ENCODE measurements at places on chromosomes 1 and 21.

- DNase-seq = no peak
Observed at GRCh38 chr1:243713470-243714186, 136.4 kb downstream of the AKT3 start.

- DNase-seq = no peak
Observed at GRCh38 chr1:54519709-54520108, 28.3 kb upstream of the ACOT11 start.

- DNase-seq = no peak
Observed at GRCh38 chr1:153612111-153612754, 704 bp downstream of the S100A16 start.

GRCh38 chr1:117814856-117815797 is 114.3 kb downstream of the GDAP2 start:
- DNase-seq = no peak

GRCh38 chr1:114043054-114043453 is 63.8 kb downstream of the OLFML3 start:
- DNase-seq = no peak

GRCh38 chr21:45827881-45828579 is 153.5 kb upstream of the COL6A1 start:
- DNase-seq = no peak

DNA sequence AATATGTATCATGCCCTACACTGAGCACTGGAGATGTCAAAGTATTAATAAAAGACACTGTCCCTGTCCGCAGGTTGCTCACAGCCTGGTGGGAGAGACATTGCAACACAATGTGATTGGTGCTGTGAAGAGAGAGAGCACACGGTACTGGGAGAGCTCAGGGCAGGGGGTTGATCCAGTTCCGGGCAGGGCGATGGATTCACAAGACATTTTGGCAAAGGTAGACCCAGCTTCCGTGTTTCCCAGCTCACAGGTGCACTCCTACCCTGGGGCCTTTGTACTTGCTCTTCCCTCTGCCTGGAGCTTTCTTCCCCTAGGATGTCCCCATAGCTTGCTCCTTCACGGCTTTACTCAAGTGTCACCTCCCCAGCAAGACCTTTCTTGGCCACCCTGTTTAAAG is 1.4 kb downstream of the PLA2G5 start:
- no peak for DNase-seq

DNA sequence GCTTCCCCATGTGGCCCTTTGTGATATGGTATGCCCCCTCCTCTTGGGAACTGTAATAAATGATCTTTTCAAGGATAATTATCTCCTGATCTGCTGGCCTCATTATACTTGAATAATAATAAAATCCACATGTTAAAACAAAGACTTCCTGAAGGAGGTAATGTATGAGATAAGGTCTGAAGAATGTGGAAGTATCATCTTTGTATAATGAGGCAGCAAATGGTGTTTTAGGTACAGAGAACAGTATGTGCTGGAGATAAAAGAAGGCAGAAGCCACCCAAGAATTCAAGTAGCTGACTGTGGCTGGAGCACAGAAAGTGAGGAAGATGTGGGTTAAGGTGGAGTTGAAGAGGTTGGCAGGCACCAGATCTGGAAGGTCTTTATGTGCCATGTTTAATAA is 12.8 kb upstream of the COG2 start:
- no peak for DNase-seq

DNA sequence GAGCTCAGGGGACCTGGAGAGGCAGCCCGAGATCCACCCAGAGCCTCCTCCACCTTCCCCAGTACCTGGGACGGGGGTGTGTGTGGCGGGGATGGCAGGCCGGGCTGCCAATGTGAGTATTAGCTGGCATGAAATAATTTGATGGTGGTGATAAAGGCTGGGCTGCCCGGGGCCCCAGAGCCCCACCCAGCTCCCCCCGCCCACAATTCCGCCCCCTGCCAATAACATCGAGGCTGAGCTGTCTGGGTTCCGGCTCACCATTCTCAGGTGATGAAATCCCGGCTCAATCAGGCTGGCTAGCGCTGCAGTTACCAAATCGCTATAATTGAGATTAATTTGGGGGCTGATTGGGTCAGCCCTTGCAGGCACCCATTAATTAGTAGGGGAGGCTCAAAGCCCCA is 103.8 kb upstream of the CASZ1 start:
- DNase-seq = no peak

- DNase-seq = no peak
Observed at GRCh38 chr1:101546885-101547284, 310.1 kb downstream of the S1PR1 start.

- no peak for DNase-seq
Observed at GRCh38 chr21:45507523-45507875, 34.7 kb downstream of the SLC19A1 start.

- DNase-seq = no peak
Observed at GRCh38 chr21:38080888-38081287, 164.6 kb upstream of the KCNJ6 start.

DNA sequence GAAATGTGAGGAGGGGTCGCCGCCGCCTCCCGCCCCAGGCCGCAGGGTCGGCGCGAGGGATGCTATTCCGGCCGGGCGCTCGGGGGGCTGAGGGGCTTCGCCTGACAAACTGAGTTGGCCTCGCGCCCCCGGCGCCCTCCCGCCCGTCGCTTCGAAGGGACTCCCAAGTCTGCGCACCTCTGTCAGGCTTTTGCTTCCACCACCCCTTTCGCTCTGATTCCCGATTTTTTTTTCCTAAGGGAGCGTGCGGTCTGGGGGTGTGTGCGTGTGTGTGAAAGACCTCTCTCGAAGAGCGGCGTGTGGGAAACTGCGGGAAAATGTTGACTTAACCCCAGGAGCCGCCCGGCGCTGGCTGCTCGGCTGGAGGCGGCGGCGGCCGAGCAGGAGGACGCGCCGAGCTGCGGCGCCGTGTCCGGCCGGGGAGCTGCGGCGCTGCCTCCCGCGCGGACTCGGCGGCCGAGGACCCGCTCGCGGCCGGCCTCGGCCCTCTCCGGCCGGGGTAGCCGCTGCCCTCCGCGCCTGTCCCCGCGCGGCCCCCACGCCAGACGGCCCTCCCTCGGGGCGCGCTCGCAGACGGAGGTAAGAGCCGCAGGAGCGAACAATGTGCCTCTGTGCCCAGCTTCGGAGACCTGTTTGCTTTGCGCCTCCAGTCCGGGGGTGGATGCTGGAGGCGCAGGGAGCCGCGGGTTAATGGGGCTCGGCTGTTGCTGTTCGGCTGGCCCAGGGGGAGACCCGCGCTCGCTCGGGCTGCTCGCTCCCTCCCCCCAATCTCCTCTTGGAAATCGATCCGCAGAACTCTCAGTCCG is 1.1 kb downstream of the ADGRL2 start:
- no peak for DNase-seq

GRCh38 chr1:54223441-54224202 is 23.7 kb downstream of the MRPL37 start:
- DNase-seq = no peak

- no peak for DNase-seq
Observed at GRCh38 chr1:22159891-22160290, 17.0 kb upstream of the WNT4 start.

DNA sequence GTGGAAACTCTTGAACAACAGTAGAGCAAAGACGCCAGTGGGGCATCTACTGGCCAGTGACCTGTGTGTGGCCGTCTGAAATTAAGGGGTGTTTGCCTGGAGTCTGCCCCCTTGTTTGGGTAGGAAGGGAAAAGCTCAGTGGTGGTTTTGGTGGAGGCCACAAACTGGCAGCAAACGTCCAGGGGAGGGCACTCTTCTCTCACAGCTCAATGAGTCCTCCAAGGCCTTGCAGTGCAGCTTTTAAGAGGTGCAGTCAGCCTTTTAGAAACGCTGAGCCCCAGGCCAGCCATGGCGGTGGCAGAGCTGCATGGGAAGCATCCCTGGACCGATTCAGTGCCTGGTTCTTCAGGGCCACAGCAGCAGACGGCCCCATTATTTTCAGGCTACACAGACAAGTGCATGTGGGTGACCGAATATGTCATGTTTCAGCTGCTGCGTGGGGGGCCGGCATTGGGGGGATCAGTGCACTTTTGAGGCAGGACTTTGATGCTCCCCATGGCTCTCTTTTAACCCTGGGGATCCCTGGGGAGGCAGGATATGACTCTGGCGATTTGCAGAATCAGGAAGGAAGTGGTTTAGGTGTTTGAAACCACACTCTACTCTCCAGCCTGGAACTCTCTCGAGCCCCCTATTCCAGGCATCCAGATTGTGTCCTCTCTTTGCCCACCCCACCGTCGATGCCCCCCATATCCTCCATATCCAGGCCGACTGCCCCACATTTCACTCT is 414.0 kb downstream of the PRDM2 start:
- DNase-seq = no peak

GRCh38 chr1:207968521-207969009 is 57.6 kb upstream of the CD34 start:
- DNase-seq = no peak

GRCh38 chr1:3551290-3551678 is 60.0 kb downstream of the MEGF6 start:
- DNase-seq = no peak

- no peak for DNase-seq
Observed at GRCh38 chr1:235296729-235297128, 31.2 kb downstream of the ARID4B start.

GRCh38 chr1:9732123-9732971 is 80.8 kb downstream of the PIK3CD start:
- DNase-seq = no peak

DNA sequence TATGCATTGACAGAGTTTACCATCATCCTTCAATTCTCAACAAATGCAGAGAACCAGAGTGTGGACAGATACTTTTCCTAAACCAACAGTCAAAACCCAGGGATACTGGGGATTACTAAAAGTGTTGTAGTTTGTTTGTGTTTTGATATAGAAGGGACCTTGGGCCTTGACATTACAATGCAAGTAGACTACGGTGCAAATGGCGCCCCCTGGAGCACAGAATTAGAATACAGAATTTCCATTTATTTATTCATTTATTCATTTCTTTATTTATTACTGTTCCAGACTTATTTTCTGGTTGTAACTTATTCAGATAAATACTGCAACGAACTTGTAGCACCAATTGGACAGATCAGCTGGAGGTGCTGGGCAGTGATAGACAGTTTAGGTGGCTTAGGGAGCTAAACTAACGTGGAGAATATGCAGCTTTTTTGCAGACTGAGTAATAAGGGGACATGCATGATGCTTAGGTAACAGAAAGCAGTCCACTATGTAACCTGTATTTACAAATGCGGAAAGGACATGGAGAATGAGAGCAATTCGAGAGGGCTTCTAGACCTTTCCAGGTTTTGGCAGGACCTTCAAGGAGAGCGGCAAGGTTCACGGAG is 42.6 kb downstream of the KIRREL1 start:
- no peak for DNase-seq

- no peak for DNase-seq
Observed at GRCh38 chr1:211932231-211932932, 101.8 kb upstream of the LPGAT1 start.

DNA sequence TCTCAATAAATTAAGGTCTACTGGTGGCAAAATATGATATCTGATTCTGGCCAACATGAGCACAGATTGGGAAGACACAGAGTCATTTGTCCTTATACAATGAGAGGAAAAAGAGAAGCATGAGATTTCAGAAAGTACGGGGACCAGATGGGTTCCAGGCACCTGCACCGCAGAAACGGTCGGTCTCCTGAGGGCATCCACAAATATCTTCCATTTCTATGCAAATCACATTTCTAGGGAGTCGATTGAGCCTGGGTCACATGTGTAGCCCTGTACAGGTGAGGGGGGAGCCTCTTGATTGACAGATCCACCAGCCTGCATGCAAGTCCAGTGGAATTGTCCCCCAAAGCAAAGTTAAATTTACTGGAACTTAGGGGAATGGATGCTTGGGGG is 415.6 kb downstream of the NPHP4 start:
- no peak for DNase-seq

DNA sequence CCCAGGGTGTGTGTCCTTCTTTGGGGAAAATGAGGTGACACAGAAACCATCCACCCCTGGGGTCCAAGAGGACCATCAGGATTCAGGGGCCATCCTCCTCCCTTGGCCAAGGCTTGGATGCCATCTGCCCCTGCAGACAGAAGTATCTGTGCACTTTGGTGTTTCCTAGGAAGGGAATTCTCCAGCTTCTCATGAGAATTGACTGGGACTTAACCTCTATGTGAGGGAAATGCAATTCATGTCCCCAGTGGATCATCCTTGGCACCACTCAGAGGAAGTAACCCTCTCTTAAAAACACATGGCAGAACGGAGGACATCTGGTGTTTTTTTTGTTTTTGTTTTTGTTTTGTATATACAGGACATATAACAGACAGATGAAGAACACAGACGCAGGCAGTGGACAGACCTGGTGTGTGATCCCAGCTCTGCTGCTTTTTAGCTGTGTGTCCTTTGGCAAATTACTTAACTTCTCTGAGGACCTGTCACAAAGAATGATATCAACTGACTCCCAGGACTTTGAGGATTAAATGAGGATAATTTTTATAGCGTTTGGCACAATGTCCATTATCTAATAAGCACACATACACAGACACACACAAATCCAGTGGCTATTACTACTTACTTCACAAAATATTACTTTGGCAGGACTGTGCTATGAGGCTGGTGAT is 3.8 kb downstream of the TNN start:
- no peak for DNase-seq

DNA sequence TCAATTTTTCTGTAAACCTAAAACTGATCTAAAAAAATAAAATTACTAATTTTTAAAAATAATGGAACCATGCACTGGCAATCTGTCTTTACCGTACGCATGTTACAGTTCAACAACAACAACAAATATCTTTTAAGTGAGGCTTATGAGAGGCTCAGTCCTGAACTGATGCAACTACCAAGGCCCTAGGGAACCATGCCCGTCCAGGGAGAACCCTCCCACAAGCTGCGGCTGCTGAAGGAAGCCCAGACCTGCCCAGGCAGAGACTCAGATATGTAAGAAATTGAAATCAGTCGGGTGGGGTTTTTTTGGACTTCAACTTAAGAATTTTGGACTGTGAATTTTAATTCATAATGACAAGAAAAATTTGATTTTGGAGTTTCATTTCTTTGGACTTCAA is 91.1 kb downstream of the NPHP4 start:
- DNase-seq = no peak

DNA sequence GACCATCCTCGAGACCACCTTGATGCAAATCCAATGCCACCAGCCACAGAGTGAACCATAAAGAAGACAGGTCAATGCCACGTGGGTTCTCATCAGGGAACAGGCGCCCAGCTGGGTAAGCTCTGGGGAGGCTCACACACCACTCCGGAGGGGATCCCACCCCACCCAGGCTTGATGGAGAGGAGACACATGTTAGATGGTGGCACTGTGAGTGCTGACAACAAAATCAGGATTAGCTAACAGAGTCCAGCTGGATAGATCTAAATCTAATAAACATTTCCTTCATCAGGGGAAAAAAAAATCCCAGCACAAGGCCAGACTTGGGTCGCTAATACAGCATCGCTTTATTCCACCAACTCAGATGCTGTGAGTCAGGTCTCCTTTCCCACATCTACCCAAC is 132.2 kb upstream of the TNR start:
- DNase-seq = no peak

DNA sequence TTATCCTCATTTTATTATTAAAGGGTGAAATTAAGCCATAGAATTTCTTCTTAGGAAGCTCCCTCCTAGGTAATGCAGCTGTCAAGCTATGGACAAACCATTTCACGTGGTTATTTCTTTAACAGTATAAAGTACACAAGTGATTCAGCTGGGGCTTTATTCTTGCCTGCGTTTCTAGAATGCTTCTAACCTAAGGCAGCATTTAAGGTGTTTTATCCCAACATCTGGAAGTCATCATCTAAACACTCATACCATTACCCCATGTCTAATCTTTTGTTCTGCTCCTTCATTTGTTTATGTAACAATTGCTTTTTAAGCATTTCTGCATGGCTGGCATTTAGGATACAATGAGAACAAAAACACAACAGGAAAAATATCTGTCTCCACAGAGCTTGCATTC is 829.2 kb upstream of the ADAMTS5 start:
- no peak for DNase-seq

Data from stimulated activated CD4-positive, alpha-beta T cell treated with anti-CD3 and anti-CD28 coated beads, Interleukin-15, amount 100 ng/mL, for 48 hours (primary cell).